Omental fat pad (tissue), 4 donors: ENCODE measurements at places on chromosomes 4 and X. TPM values are rescaled to one million over a fixed set of nuclear protein-coding genes. Genes with fewer than 3 reads are reported as not detected.

DNA sequence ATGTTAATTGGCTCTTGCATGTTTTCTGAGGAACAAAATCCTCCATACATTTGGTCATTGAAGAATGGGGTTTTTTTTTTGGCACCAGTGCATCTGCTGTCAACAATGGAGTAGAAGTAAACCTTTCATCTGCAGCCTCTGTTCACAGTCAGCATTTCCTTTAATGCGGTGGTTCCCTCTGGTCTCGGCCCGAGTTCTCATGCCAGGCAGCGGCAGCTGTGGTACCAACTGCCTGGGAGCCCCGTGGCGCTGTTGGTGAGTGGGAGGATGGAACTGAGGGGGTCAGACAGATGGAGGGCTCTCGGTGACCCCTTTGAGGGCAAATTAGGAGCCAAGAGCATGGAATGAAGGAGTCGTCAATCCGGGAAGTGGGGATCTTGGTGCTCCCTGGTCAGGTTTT, 114.7 kb downstream of the AFF1 start:
- no peak for DNase-seq

GRCh38 chrX:47620303-47620685, 637 bp upstream of the SYN1 start:
- no peak for DNase-seq

DNA sequence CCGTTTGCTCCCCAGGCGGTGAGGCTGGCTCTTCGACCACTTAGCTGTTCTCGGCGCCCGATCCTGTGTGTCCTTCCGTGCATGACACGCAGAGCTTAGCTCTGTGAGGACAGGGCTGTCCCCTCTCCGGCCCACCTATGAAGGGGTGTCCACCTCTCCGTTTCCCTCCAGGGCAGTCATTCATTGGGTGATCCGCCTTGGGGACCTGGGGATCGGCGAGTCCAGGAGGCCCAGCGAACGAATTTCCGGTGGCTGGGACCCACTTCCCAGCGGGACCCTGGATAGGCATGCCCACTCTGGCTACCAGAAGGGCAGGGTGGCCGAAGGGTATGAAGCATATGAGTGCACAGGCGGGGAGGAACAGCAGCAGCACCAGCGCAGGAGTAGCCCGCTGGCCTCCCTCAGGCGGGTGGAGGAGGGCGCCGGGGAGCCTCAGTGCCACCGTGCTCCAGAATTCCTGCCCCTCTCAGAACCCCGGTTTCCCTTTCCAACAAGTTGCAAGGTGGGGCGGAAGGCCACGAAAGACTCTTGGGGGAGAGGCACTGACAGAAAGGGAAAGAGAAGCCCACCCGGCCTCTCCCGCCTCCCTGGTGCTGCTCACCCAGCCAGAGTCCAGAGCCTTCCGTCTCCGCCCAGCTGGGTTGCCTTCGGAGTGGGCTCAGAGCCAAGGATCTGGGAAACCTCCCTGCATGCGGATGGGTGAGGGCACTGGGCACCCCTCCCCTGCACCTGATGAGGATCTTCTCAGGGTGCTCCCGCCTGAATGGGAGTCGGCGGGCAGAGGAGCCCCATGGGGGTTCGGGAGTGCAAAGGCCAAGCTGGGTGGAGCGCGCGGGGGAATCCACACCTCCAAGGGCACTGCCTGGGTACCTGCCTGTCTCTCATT, 8.6 kb downstream of the HMX1 start:
- no peak for DNase-seq

DNA sequence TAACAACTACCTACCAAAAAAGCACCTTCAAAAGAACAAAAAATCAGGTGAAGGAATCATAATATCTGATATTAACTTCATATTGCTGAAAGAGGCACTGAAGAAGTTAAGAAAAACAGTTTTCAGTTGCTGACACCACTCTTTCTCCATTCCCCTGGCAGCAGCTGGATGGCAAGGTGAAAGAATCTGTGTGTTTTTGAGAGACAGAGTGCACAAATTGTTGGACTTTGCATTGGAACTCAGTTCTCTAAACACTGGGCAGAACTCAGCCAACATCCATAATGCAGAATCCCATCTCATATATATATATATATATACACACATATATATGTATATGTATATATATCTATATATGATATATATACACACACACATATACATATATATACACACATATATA, 408.3 kb upstream of the MAGEC2 start:
- DNase-seq, result no peak

The RAI2 gene
- total RNA-seq, result 15.5 TPM

The CORIN gene
- total RNA-seq, result not detected

GRCh38 chr4:1234309-1234695, 14.6 kb downstream of the CTBP1 start:
- no peak for DNase-seq

- DNase-seq, result no peak
Observed at GRCh38 chr4:86927843-86928395, 6.9 kb upstream of the AFF1 start.

DNA sequence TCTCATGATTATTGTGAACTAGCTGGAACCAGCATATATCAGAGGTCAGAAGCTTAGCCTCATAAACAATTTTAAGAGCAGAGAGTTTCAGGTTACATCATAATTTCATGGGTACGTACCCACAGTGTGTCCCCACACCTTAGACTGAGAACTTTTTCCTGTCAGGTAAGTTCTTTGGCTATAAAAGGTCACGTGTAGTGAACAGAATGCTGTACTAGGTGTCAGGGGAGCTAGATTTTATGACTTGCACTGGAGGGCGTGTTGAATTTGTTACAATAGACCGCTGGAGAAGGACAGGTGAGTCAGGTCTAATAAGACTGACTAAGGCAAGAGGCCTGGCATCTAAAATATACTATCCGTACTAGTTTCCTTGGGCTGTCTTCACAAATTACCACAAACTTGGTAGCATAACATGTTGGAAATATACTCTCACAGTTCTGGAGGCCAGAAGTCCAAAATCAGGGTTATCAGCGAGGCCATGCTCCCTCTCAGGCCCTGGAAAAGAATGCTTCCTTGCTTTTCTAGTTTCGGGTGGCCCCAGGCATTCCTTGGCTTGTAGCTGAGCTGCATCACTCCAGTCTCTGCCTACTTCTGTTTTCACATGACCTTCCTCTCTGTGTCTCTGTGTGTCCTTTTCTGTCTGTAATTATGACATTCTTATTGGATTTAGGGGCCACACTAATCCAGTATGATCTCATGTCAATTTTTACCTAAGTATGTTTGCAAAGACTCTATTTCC, 512.0 kb upstream of the NR3C2 start:
- DNase-seq, result no peak

DNA sequence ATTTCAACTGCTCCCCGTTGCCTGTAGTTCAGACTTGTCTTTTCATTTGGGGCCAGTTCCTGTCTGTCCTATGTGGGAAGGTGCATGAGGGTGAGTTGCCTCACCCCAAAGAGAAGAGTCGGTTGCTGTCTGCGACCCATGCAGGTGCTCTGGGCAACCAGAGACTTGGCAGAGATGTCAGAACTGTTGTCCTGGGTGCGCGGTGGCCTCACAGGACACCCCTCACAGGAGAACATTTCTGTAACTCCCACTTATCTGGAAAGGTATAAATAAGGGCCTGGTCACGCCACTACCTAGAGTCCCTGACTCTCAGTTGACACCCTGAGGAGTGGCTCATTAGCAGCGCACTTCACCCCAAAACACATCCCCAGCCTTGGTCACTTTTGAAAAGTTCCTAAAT, 9.7 kb upstream of the NAT8L start:
- no peak for DNase-seq

DNA sequence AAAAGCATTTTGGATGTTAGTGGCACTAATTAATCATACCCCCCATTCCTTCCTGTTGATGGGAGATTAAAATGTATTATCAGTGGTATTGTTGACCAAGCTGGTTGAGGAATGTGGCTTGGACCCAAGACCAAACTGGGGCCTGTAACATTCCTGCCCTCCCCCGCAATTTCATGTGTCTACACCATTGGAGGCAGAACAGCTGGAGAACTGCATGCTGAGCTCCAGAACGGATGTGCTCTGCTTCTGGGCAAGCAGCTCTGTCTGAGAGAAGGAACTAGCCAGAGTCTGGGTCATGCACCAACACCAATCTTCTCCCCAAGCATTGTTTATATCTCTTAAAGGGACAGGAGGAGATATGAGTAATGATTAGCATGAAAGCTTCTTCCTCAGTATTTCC, 185.5 kb downstream of the CEP135 start:
- DNase-seq, result no peak

GRCh38 chr4:151458148-151458547, 49.2 kb downstream of the FHIP1A start:
- DNase-seq, result no peak

DNA sequence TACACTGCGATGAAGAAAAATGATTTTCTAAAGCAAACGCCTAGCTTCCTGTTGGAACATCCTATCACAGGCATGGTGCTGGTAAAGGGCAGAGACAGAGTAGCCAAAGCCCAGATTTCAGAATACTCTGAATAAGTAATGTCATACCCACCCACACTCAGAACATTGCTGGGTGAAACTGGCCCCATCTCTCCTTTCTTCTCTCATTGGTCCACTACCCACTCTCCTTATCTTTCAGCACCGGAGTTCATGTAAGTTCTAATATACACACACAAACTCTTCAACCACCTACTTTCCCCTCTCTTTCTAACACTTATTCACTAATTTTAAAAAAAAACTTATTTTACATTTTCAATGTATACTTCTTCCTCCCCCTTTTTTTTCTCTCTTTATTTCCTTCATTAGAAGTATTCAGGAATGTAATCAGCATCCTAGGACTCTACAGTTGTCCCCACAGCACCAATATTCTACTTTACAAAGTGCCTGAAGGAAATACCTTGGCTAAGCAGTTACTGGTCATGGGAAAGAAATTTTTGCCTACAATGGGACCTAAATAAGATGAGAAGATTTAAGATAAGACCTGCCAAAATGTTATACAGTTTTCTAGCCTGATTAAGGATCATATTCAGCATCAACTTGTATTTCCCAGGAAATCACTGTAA, 63.0 kb downstream of the SEC24D start:
- DNase-seq, result no peak

DNA sequence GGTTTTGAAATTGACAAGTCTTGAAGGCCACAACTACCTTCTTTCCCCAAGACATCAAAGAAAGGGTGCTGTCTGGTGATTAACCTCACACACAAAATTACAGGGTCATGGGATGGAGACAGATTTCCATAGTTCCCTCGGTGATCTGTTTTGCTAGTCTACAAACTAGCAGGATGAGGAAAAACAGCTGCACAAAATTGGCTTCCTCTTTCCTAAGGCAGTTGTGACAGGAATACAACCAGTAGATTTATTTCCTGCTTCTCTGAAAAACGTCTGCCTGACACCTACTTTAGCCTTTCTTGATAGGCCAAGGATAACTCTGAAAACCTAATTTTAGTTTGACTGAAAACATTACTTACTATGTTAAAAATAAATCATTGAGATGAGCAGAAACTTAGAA, 39.6 kb downstream of the DKK2 start:
- DNase-seq, result no peak

DNA sequence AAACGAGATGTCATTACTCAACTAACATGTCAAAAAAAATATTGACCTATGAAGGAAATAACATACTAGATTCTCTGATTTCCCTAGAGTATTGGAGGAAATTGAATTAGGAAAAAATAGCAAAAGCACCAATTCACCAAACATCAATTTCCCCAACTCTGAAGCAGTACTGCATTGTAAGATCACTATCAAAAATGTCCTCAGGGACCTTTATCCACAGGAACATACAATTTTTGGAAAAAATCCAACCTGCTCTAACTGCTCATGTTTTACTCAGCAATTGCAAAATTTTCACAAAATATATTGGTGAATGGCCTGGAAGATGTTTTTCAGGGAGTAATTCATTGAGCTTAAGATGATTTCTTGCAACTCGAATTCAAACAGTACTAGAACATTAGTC, 239.0 kb upstream of the GIMD1 start:
- no peak for DNase-seq

GRCh38 chrX:13005661-13006473, 31.0 kb downstream of the TMSB4X start:
- no peak for DNase-seq
